ENCODE measurements at places on chromosomes 6 and 20.

GRCh38 chr6:89708316-89708715 is 69.8 kb upstream of the LYRM2 start:
- DNase-seq, result no peak

DNA sequence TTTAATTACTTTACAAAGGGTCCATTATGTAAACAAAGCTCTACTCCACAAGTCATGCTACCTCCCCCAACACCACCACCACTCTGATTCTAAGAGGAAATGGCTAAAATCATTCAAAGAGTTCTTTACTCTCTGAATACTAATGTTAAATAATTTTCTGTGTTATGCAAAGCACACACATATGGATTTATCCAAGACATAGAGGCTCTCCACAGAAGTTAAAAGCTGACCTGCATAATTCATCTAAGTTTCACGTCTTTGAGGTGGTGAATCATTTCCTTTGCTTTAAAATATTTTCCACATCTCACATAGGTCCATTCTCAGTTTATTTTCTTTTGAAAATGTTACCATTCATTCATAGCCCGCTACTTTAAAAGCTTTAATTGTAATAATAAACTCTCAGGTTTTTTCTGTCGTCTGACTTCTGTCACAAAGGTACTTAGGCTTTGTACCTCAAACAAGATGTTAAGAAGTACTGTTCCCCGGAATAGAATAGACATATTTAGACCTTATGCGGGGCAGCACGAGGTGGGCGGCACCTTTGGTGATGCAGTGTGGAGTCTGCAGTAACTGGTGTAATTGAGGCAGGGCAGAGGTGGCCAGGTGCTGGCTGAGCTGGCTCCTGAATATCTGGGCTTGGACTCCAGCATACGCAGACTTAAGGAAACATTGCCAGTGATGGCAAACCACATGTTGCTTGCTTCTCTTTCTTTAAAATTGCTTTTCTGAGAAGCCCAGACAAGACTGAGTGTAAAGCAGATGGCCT is 55.8 kb downstream of the KIF6 start:
- no peak for DNase-seq

DNA sequence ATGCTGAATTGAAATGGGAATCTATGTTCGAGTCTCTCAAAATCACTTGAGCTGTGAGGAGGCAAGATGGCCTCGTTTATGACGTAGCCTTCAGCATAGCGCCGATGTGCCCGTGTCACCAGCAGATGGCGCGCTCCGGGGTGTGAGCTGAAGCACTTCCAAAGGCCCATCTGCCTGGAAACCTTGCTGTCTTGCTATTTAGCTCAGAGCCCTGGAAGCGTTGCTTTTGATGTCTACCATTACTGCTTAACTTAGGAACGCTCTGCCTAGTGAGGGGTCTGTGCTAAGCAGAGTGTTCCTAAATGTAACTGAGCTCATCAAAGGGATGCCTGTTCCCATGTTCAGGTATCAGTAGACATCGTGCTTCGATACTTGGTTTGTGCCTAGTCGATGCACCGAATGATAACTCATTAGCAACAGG is 67.7 kb downstream of the SYCP2L start:
- DNase-seq, result peak; percentile 71

GRCh38 chr6:111441678-111442243 is 41.3 kb downstream of the REV3L start:
- DNase-seq, result no peak

GRCh38 chr6:89828988-89829471 is 650 bp upstream of the CASP8AP2 start:
- peak; percentile 45 for DNase-seq

GRCh38 chr6:5246141-5247097 is 14.3 kb downstream of the LYRM4 start:
- DNase-seq, result no peak

- no peak for DNase-seq
Observed at GRCh38 chr6:111810294-111811131, 62.7 kb downstream of the FYN start.

- no peak for DNase-seq
Observed at GRCh38 chr6:43970913-43971775, 156.1 kb downstream of the MRPL14 start.

GRCh38 chr6:156735751-156736150 is 41.4 kb upstream of the ARID1B start:
- DNase-seq, result no peak

DNA sequence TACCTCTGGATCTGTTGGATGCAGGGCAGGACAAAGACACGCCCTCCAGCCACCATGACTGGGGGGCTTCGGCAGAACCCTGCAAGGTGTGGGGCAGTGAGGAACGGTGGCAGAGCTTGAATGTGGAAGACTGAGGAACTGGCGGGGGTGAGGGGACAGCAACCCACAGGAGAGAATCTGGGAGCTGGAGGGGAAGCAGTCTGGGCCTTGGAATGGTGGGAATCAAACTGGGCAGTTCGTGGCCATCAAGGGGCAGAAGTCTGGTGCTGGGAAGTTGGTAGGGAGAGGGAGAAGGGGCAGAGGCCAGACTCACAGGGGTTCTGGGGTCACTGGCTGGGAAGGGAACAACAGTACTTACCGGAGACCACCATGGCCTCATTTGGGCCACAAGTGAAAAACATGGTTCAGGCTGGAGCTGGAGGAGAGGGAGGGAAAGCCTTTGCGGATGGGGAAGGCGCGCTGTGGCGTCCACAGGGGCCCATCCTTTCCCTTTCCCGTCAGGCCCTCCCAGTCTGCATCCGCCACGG is 635 bp downstream of the FLOT1 start:
- no peak for DNase-seq

GRCh38 chr6:87848616-87849015 is 146.6 kb upstream of the AKIRIN2 start:
- DNase-seq, result no peak

- DNase-seq, result no peak
Observed at GRCh38 chr20:16699293-16699692, 30.5 kb upstream of the SNRPB2 start.

- no peak for DNase-seq
Observed at GRCh38 chr6:151063352-151063751, 176.4 kb upstream of the AKAP12 start.

GRCh38 chr20:31642837-31643236 is 5.1 kb downstream of the COX4I2 start:
- no peak for DNase-seq

DNA sequence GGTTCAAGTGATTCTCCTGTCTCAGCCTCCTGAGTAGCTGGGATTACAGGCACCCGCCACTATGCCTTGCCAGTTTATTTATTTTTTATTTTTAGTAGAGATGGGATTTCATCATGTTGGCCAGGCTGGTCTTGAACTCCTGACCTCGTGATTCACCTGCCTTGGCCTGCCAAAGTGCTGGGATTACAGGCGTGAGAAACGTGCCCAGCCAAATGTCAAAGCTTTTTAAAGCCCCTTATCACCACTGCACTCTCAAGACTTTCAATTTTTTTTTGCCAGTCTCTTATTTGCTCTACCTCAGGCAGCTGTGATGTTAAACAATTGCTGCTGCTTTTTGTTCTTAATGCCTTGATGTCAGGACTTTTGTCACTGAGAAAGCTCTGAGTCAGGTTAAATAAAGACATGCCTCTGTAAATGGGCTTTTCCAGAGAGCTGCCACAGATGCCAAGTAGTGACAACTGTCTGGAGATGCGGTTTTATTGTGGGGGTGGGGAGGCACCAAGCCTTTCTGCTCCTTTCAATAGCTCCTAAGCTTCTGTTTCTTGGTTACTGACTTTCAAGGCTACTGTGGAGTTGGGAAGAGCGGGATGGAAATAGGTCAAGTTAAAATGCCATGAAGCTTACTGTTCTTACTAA is 29.2 kb downstream of the RSPH3 start:
- DNase-seq, result no peak

DNA sequence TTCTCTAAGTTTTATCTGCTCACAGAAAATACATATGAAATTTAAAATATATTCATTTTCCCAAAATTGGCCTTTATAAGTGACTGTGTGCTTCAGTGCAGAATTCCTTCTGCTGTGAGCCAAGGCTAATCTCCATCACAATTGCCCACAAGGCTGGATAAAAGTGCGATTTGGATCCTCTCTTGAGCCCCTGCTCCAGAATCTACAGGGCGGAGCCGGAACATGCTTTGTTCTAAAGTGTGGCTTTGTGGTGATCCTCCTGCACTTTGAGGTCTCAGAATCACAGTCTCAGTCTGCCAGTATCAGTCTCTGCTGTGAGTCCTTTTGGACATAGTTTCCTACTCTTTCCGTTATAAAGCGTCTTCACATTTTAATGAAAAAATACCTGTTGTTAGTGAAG is 28.9 kb downstream of the SMOC2 start:
- no peak for DNase-seq

- no peak for DNase-seq
Observed at GRCh38 chr6:130796313-130796905, 30.8 kb upstream of the SMLR1 start.

- DNase-seq, result no peak
Observed at GRCh38 chr6:128667339-128667858, 147.0 kb upstream of the PTPRK start.
